Glutamatergic neuron (in vitro differentiated cells): ENCODE measurements at places on chromosomes 3 and 15. TPM values are rescaled to one million over a fixed set of nuclear protein-coding genes. Genes with fewer than 3 reads are reported as not detected.

The CHD2 gene
- 201 TPM for total RNA-seq

The MUSTN1 gene
- 3.5 TPM for total RNA-seq

The OR4F6 gene
- total RNA-seq: not detected

The ISL2 gene
- total RNA-seq: 78.7 TPM

The HEXA gene
- 81.6 TPM for total RNA-seq

The ATXN7 gene
- total RNA-seq: 22.1 TPM

The TGFBR2 gene
- total RNA-seq: 0.96 TPM

The DLG1 gene
- 66.0 TPM for total RNA-seq

The FOXB1 gene
- total RNA-seq: not detected

The SV2B gene
- 7.1 TPM for total RNA-seq

The GOLGA8S gene
- total RNA-seq: not detected

The GP5 gene
- 0.15 TPM for total RNA-seq

The ST8SIA2 gene
- total RNA-seq: 30.4 TPM

The RCCD1 gene
- total RNA-seq: 11.5 TPM

The IDH3A gene
- total RNA-seq: 40.2 TPM

The SUSD5 gene
- 2.0 TPM for total RNA-seq

The INTS14 gene
- 49.5 TPM for total RNA-seq

The SLCO2A1 gene
- total RNA-seq: not detected

The IL12A gene
- total RNA-seq: not detected

The NANOGP8 gene
- total RNA-seq: 0.86 TPM

The CORO2B gene
- total RNA-seq: 16.3 TPM

The FHIT gene
- 15.2 TPM for total RNA-seq

The WNT5A gene
- total RNA-seq: 0.76 TPM

The TMEM108 gene
- total RNA-seq: 9.0 TPM

The LIPC gene
- total RNA-seq: not detected

The GNAT1 gene
- total RNA-seq: not detected

The OR4F15 gene
- not detected for total RNA-seq

The TMA7 gene
- total RNA-seq: 154 TPM

The ATP10A gene
- total RNA-seq: not detected

The TRIP4 gene
- 48.7 TPM for total RNA-seq

The GOLGA8T gene
- not detected for total RNA-seq

The FAM81A gene
- not detected for total RNA-seq

The REC114 gene
- not detected for total RNA-seq

The GFM1 gene
- total RNA-seq: 61.4 TPM

The GHSR gene
- not detected for total RNA-seq

The RTP1 gene
- total RNA-seq: not detected

The CD276 gene
- 192 TPM for total RNA-seq

The RAMAC gene
- 38.2 TPM for total RNA-seq

The DUOXA2 gene
- not detected for total RNA-seq

The SPPL2A gene
- total RNA-seq: 40.7 TPM

The PPARG gene
- 0.37 TPM for total RNA-seq

The LSMEM2 gene
- not detected for total RNA-seq

The TADA3 gene
- 59.1 TPM for total RNA-seq

The ZBTB47 gene
- 9.7 TPM for total RNA-seq

The SPRED1 gene
- total RNA-seq: 2.4 TPM

The LEKR1 gene
- total RNA-seq: 0.56 TPM
